ENCODE measurements at places on chromosomes 12 and 14. TPM values are rescaled to one million over a fixed set of nuclear protein-coding genes. Genes with fewer than 3 reads are reported as not detected.

DNA sequence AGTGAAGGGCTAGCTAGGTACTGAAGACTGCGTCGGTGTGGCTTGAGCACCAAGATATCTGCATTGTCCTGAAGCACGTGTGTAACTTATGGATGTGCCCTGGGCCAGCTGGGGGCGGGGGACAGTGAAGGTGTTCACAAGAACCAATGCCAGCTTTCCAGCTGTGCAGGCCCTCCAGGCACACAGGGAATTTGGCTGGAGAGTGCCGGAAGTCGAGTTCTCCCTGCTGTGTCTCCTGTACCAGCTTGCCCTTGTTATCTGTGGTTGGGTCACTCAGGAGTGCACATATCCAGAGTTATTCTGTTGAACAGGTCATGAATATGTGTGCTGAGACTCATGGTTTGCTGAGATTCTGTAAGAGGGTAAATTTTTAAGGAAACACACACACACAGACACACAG lies 75.9 kb upstream of the CRY1 start:
- DNase-seq: no peak

The GLTP gene
- total RNA-seq: 51.7 TPM

DNA sequence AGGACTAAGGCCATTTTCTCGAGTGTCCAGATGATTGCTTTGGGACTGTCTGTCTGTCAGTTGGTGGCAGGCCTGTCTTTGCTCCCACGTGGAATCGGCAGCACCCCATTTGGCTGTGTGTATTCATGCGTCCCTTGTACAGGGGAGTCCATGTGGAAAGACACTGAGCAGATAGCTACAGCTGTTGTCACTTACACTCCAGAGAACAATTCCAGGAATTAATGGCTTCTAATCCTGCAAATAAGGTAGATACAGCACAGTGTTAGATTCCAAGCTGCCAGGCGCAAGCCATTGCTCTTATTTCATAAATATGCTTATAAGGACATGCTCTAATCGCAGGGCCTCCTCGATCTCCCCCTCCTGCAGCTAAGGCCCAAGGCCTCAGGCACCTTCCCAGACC lies 208.8 kb downstream of the VRK1 start:
- DNase-seq: no peak

The STON2 gene
- 44.5 TPM for total RNA-seq

DNA sequence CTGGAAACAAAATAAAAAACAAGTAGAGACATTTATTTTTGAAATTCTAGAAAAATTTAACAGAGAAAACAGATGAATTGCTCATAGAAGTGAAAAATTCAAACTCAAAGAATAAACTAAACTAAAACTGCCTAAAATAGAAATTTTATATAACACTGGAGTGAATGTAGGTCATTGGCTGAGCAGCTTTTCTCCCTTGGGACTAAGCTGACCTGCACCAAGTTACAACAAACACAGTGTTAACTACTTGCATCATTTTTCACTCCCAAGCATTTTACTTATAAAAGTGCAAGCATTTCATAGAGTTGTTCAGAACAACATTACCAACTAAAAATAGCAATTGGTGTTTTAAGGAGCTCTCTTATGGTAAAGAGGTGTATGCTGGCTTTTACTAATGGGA lies 298.1 kb downstream of the MED13L start:
- DNase-seq: peak; percentile 14

DNA sequence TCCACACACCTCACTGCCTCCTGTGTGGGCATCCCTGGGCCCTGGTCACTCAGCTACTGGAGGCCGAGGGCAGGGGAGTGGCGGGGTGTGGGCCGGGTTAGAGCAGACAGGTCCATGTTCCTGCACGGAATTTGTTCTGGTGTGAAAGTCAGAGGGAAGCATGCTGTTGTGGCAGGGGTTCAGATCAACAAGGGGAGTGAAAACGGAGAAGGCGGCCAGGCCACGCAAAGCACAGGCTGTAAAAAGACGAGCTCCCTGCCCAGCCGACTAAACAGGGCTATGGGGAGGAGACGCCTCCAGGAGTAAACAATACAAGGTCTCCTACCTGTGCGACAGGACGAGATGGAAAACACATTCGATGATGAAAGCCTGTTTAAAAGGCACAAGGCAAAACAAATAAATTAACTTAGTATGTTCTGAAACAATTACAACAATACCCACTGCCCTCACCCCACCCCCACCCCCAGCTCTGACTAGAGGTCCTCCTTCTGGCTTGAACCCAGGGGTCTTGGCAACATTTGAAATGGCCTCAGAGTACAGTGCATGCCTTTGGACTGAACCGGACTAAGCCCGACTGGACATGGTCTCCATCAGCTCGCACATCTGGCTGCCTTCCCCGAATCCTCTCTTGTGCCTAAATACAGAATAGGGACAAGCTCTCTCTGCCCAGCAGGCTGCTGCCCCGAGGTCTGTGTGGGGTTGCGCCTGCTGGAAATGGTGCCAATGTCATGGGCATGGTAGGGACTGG lies 274.9 kb upstream of the DIO3 start:
- DNase-seq: no peak
